A549 (cell line): ENCODE measurements at places on chromosomes 2 and 18. TPM values are rescaled to one million over a fixed set of nuclear protein-coding genes. Genes with fewer than 3 reads are reported as not detected.

UGT1A8 gene
- 0.05 to 0.25 TPM in 2 of 3 replicates, not detected in the other for polyA plus RNA-seq

CRYBA2 gene
- polyA plus RNA-seq: not detected in 3 replicates

CCL20 gene
- 0.43 to 1.1 TPM (median 0.45 TPM) in 3 replicates for polyA plus RNA-seq

SERPINB7 gene
- polyA plus RNA-seq: 0.84 to 1.1 TPM (median 0.88 TPM) in 3 replicates

BMP10 gene
- not detected in 3 replicates for polyA plus RNA-seq

EFEMP1 gene
- 48.5 to 66.6 TPM (median 49.0 TPM) in 3 replicates for polyA plus RNA-seq

ALKAL2 gene
- not detected in 3 replicates for polyA plus RNA-seq

LHCGR gene
- not detected in 3 replicates for polyA plus RNA-seq

IL36RN gene
- not detected in 3 replicates for polyA plus RNA-seq

SERPINB13 gene
- polyA plus RNA-seq: not detected in 3 replicates

RAPH1 gene
- polyA plus RNA-seq: 5.5 to 6.9 TPM (median 6.3 TPM) in 3 replicates

FKBP1B gene
- 8.5 to 9.1 TPM (median 8.9 TPM) in 3 replicates for polyA plus RNA-seq

ZNF407 gene
- polyA plus RNA-seq: 2.4 to 2.8 TPM (median 2.5 TPM) in 3 replicates

CRACDL gene
- polyA plus RNA-seq: 0.36 to 0.51 TPM (median 0.45 TPM) in 3 replicates

TM4SF20 gene
- 37.5 to 59.3 TPM (median 42.7 TPM) in 3 replicates for polyA plus RNA-seq

CMPK2 gene
- polyA plus RNA-seq: 0.22 to 0.41 TPM (median 0.22 TPM) in 3 replicates

FSIP2 gene
- polyA plus RNA-seq: 0.07 TPM in 1 of 3 replicates, not detected in the others

IMPACT gene
- polyA plus RNA-seq: 8.7 to 10.9 TPM (median 10.4 TPM) in 3 replicates

CYBRD1 gene
- 25.3 to 31.6 TPM (median 30.5 TPM) in 3 replicates for polyA plus RNA-seq

NETO1 gene
- not detected in 3 replicates for polyA plus RNA-seq

TMEM17 gene
- 4.4 to 5.2 TPM (median 4.9 TPM) in 3 replicates for polyA plus RNA-seq

RAMP1 gene
- not detected in 3 replicates for polyA plus RNA-seq

PLEK gene
- 0.04 TPM in 1 of 3 replicates, not detected in the others for polyA plus RNA-seq

ASB18 gene
- polyA plus RNA-seq: not detected in 3 replicates

GPR75 gene
- polyA plus RNA-seq: 1.4 to 1.9 TPM (median 1.6 TPM) in 3 replicates

FIGN gene
- 1.8 to 1.9 TPM (median 1.9 TPM) in 3 replicates for polyA plus RNA-seq

NCKAP5 gene
- 2.9 to 4.1 TPM (median 3.8 TPM) in 3 replicates for polyA plus RNA-seq

PARD6G gene
- polyA plus RNA-seq: 2.0 to 2.5 TPM (median 2.3 TPM) in 3 replicates

TBR1 gene
- polyA plus RNA-seq: 0.07 to 0.09 TPM (median 0.09 TPM) in 3 replicates

ANO7 gene
- polyA plus RNA-seq: 2.0 to 3.0 TPM (median 2.7 TPM) in 3 replicates

CABYR gene
- polyA plus RNA-seq: 14.8 to 17.7 TPM (median 15.2 TPM) in 3 replicates

BUB1 gene
- 36.9 to 44.0 TPM (median 38.2 TPM) in 3 replicates for polyA plus RNA-seq

IL18RAP gene
- polyA plus RNA-seq: not detected in 3 replicates

CFAP65 gene
- 0.14 to 0.28 TPM (median 0.22 TPM) in 3 replicates for polyA plus RNA-seq

ALPG gene
- polyA plus RNA-seq: 0.04 to 0.07 TPM in 2 of 3 replicates, not detected in the other

TMEM247 gene
- not detected in 3 replicates for polyA plus RNA-seq

DOK1 gene
- 3.2 to 5.1 TPM (median 5.0 TPM) in 3 replicates for polyA plus RNA-seq

CTDSP1 gene
- polyA plus RNA-seq: 34.6 to 42.8 TPM (median 39.5 TPM) in 3 replicates

GAREM2 gene
- polyA plus RNA-seq: 4.5 to 5.9 TPM (median 5.6 TPM) in 3 replicates

NFATC1 gene
- polyA plus RNA-seq: 1.7 to 2.3 TPM (median 2.0 TPM) in 3 replicates

HRH4 gene
- polyA plus RNA-seq: 0.04 to 0.07 TPM (median 0.07 TPM) in 3 replicates

IL1B gene
- polyA plus RNA-seq: 0.14 to 0.54 TPM (median 0.38 TPM) in 3 replicates

C2orf78 gene
- polyA plus RNA-seq: not detected in 3 replicates

SLC20A1 gene
- polyA plus RNA-seq: 71.0 to 83.6 TPM (median 74.3 TPM) in 3 replicates

MSGN1 gene
- polyA plus RNA-seq: not detected in 3 replicates

AQP12B gene
- polyA plus RNA-seq: not detected in 3 replicates

POU3F3 gene
- polyA plus RNA-seq: 0.03 TPM in 1 of 3 replicates, not detected in the others

SP140 gene
- 0.24 TPM in 1 of 3 replicates, not detected in the others for polyA plus RNA-seq

ANKRD30B gene
- polyA plus RNA-seq: not detected in 3 replicates

GCA gene
- polyA plus RNA-seq: 6.3 to 8.1 TPM (median 6.6 TPM) in 3 replicates

MAP3K20 gene
- polyA plus RNA-seq: 34.1 to 34.7 TPM (median 34.2 TPM) in 3 replicates

GCKR gene
- 0.10 to 0.30 TPM (median 0.25 TPM) in 3 replicates for polyA plus RNA-seq

WDR35 gene
- 12.1 to 14.0 TPM (median 13.6 TPM) in 3 replicates for polyA plus RNA-seq

IL36B gene
- polyA plus RNA-seq: not detected in 3 replicates

UPP2 gene
- not detected in 3 replicates for polyA plus RNA-seq

DTYMK gene
- polyA plus RNA-seq: 90.7 to 99.5 TPM (median 98.9 TPM) in 3 replicates

CCDC148 gene
- 0.41 to 0.61 TPM (median 0.50 TPM) in 3 replicates for polyA plus RNA-seq

AUP1 gene
- 160 to 164 TPM (median 163 TPM) in 3 replicates for polyA plus RNA-seq

RBKS gene
- 7.6 to 9.5 TPM (median 8.5 TPM) in 3 replicates for polyA plus RNA-seq
